ENCODE measurements at places on chromosomes 2 and 18.

GRCh38 chr2:168166902-168167510 lies 80.4 kb downstream of the STK39 start:
- peak; percentile 43 for DNase-seq

DNA sequence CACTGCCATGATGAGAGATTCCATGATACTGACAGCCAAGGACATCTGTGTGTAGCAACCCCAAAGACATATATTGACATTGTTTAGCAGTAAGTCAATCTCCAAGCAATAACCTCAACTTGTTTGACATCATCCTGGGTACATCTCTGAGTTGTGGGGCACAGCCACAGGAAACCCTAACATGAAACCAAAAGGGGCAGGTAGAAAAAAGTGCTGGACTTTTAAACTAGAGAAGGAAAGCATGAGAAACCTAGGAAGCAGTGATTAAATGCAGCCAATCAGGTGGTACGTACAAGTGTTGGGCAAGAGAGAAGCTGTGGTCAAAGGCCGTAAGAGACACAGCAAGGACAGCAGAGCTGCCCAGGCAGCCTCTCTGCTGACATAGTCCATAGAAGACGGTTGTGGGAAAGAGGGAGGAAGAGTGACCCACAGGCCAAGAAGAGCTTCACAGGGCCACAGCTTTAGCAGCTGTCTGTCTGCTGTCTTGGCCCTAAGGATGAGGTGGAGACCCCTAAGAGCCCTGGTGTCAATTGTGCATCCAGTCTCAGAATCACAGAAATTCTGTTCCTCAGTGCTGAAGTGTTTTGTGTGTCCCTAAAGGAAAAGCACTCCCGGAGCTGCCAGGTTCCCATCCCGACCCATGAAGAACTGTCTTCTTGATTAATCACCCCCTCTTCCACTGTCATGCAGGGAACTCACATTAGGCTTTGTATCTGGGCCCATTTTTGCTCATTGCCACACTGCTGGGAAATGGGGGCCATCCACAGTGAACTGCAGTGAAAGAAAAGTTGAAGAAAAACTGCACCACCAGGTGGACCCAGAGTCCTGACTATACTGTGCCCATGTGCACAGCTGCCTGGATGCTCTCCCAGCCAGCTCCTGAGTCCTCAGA lies 25.4 kb upstream of the CHN1 start:
- DNase-seq = no peak

DNA sequence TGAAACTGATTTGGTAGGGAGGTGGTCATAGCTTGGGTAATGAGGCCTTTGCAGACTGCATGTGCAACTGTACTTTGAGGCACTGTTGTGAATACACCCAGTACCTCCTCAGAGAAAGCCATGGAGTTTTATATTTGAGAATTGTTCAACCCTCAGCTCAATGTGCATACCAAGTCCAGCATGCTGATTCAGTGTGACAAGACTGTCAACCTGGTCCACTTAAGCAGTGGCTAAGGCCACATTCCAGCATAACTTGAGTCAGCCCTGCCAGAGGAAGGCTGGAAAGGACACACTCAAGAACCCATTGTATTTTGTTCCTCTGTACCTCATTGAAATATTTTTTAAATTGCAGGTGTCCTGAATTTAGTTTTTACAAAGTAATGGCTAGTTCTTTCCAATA lies 121.8 kb upstream of the HNMT start:
- DNase-seq = no peak

GRCh38 chr2:142875010-142875409 lies 2.5 kb upstream of the KYNU start:
- DNase-seq = no peak

DNA sequence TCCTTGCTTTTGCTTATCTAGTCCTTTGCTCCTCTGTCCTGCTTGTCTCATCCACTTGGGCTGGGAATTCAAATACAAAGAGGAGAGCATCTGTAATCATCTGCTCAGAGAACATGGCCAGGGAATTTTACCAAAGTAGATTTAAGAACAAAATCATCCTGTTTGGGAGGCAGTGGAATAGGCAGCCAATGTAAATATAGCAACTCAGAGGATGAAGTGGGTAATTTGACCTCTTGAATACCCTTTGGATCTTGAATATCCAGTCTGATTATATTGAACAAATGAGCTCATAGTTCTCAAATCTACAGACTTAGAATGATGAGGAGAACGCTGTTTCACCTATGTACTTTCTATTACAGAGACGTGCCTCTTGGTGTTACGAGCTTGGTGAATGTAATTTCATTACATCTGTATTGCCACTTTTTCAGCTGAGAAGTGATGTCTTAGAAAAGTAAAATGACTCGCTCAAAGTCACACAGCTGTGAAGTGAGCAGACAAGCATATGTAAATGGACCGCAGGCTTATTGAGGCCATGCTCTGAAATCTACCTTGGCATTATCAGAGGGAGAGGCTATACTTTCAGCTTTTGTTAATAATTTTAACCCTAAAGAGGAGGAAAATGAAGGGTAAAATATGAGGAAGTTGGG lies 266.3 kb downstream of the MTX2 start:
- DNase-seq = peak; percentile 15

DNA sequence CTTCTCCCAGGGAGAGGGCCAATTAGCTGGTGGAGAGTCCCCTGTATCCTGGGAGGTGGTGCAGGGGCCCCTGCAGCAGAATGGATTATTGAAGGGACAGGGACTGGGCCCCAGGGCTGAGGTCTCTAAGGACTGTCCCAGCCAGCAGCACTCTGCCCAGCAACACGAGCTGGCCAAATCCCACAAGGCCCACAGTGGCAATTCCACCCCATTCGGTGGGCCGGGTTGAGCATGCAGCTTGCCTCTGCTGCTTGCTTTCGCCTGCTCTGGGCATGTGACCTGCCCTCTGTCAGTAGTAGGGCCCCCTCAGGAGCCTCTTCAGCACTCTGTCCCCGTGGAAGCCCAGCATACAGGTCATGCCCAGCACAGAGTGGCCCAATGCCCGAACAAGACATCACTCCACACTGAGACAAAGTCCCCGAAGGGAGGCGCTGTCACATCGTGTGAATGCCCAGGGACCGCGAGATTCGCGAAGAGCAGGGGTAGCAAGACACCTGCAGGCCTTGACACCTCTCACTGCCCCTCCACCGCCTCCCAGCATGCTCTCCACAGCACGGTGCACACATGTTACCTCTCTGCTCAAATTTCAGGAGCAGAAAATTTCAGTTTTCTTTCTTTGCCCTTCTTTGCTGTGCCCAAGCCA lies 65.4 kb downstream of the CRACDL start:
- no peak for DNase-seq

GRCh38 chr2:162677476-162677875 lies 161.1 kb downstream of the KCNH7 start:
- no peak for DNase-seq

DNA sequence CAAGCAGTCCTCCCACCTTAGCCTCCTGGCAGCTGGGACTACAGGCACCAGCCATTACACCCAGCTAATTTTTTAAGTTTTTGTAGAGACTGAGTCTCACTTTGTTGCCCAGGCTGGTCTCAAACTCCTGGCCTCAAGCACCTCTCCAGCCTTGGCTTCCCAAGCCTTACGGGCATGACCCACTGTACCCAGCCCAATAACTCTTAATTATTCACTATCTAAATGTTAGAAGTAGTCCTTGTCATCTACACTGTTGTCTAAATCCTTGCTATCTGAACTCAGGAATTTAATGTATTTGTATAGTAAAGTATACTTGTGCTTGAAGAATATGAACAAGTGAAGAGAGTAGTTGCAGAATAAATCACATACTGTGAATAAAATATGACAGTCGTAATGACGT lies 37.9 kb upstream of the NBEAL1 start:
- DNase-seq = no peak

GRCh38 chr2:44616667-44617155 lies 255.0 kb downstream of the CAMKMT start:
- DNase-seq = no peak

DNA sequence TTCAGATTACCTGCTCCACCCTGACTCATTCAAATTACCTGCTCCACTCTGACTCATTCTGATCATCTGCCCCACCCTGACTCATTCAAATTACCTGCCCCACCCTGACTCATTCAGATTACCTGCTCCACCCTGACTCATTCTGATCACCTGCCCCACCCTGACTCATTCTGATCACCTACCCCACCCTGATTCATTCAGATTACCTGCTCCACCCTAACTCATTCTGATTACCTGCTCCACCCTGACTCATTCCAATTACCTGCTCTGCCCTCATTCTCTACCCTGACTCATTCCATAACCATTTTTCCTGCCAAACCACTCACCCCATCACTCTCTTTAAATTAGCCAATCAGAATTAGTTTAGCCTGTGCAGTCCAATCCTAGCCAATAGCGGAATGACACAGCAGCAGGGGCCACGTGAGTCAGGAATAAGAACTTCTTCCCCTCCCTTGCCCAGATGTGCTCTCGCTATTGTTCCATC lies 26.2 kb downstream of the CFAP53 start:
- peak; percentile 29 for DNase-seq

- no peak for DNase-seq
Observed at GRCh38 chr2:230947908-230948365, 22.9 kb upstream of the GPR55 start.

GRCh38 chr2:111118981-111119821 lies 1.5 kb upstream of the BCL2L11 start:
- no peak for DNase-seq

Measured in RCC 7860 (cell line).